WTC11 (cell line): ENCODE measurements at places on chromosomes 3 and 15.

GRCh38 chr3:45210308-45211041, 15.6 kb downstream of the TMEM158 start:
- no peak overlapping the region for H3K4me3 ChIP-seq
- peak; percentile 88 for DNase-seq
- no peak overlapping the region for H3K27ac ChIP-seq

GRCh38 chr3:135007607-135008006, 212.5 kb downstream of the EPHB1 start:
- H3K4me3 ChIP-seq = no peak overlapping the region
- H3K36me3 ChIP-seq = peaks cover 11% of the 10 kb centered on the region
- no peaks in the 10 kb centered on the region for H3K4me1 ChIP-seq
- no peak for DNase-seq

DNA sequence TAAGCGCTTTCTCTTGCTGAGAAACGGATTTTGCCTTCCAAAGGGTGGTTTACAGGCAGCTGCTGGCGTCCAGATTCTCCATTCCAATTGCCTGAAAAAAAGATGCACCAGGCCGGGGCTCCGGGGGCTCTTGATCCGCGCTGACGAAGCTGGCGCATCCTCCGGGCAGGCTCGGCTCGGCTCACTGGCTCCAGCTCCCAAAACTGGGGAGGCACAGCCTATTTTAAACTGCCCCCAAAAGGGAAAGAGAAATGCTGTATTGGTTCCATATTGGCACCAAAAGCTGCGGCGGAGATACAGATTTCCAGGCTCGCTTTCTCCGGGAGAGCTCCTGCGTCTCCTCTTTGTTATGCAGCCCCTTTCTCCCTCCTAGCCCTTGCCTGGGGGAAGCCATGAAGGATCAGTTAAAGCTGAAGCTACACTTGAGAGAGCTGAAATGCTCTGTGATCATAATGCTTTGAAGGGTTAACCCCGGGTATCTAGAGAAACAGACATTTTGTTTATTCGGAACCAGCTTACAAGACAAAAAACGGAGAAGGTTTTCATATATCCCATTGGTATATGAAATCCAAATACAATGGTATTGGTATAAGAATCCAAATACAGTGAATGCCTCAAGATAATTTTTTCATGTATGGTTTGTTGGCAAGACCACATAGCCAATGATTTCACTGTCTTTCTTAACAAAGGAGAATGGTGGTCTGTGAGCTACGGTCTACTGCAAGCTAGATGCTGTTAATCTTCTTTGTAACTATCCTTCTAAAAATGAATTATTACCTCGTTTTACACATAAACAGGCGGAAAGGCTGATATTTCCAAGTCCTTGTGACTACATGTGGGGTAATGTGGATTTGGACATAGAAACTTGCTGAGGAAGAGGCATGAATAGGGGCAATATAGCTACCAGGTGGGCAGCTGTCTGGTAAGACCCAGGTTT, 693 bp downstream of the CD200 start:
- peak overlapping the region; percentile 88 for H3K4me3 ChIP-seq
- H3K27ac ChIP-seq = peak overlapping the region; percentile 96
- H3K36me3 ChIP-seq = peaks cover 20% of the 10 kb centered on the region
- peak; percentile 45 for DNase-seq

DNA sequence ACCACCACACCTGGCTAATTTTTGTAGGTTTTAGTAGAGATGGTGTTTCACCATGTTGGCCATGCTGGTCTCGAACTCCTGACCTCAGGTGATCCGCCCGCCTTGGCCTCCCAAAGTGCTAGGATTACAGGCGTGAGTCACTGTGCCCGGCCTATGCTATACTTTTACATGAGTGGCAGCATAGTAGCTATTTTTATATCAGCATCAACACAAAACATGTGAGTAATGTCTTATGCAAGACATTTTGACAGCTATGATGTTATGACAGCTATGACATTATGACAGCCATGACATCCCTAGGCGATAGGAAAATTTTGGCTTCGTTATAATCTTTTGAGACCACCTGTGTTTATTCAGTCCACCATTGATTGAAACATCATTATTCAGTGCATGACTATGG, 4.1 kb upstream of the NAALADL2 start:
- H3K27ac ChIP-seq = no peak overlapping the region
- H3K27me3 ChIP-seq = no peaks in the 10 kb centered on the region
- H3K4me1 ChIP-seq = peaks cover 17% of the 10 kb centered on the region
- no peak overlapping the region for H3K4me3 ChIP-seq
- H3K36me3 ChIP-seq = no peaks in the 10 kb centered on the region

GRCh38 chr15:59380902-59381610, 8.4 kb upstream of the MYO1E start:
- no peaks in the 10 kb centered on the region for H3K4me1 ChIP-seq
- no peaks in the 10 kb centered on the region; the same call in 1 of the 2 replicates for H3K27me3 ChIP-seq
- H3K27ac ChIP-seq = peak overlapping the region; percentile 71; the same call in 1 of the 2 replicates

GRCh38 chr15:68992696-68993095, 21.8 kb upstream of the NOX5 start:
- no peak overlapping the region for H3K27ac ChIP-seq
- peaks cover 31% of the 10 kb centered on the region for H3K27me3 ChIP-seq
- H3K4me1 ChIP-seq = peaks cover 26% of the 10 kb centered on the region

DNA sequence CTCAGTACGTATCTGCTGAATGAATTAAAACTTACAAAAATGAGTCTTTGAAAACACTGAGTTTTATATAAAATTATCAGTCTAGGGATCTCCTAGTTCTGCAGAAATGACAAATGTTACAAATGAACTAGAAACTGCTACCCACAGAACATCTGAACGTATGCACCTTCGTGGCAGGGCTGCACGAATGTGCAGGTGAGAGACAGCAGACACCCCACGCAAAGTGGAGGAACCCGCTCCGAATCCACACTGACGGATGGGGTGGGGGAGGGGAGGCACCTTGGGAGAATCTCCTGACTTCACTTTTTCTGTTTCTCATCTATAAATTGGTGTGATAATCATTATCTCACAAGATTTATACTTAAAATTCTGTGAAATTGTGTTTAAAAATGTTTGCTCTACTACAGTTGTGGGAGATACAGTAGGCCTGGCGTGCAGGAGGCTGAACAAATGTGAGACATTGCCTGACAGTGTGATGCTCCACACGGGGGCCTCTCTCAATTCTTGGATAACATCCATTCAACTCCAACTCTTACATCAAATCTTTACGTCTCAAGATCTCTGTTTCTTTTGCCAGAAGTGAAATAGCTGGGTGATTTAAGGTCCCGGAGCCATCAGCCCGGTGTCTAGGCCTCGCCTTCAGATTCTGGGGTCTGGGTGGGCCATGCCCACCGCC, 86.9 kb downstream of the ATP10A start:
- H3K36me3 ChIP-seq = no peaks in the 10 kb centered on the region
- no peak overlapping the region for H3K4me3 ChIP-seq
- no peaks in the 10 kb centered on the region for H3K27me3 ChIP-seq
